ENCODE measurements at places on chromosomes 4 and X. TPM values are rescaled to one million over a fixed set of nuclear protein-coding genes. Genes with fewer than 3 reads are reported as not detected.

- DNase-seq, result no peak
Observed at GRCh38 chr4:27846951-27847350, 986.3 kb downstream of the STIM2 start.

DNA sequence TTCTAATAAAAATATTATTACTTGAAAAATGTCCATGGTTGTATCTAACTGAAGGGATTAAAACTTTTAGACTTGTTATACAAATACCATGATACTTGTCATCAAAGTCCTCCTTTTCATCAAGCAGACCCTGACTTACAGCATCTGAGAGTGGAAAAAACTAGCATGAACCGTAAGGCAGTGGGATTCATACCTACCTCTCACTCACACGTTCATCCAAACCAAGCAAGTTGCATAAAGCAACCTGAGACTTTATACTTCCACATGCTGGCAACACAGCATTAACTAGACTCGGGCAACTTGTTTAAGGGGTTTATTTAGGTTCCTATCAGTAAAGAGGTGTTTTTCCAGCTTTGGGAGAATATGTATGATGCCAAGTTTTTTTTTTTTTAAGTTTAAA is 22.6 kb upstream of the TLR7 start:
- no peak for DNase-seq

GRCh38 chr4:161444626-161445025 is 719.2 kb downstream of the FSTL5 start:
- peak; percentile 0 for DNase-seq

- no peak for DNase-seq
Observed at GRCh38 chr4:174107746-174108354, 175.6 kb downstream of the FBXO8 start.

DNA sequence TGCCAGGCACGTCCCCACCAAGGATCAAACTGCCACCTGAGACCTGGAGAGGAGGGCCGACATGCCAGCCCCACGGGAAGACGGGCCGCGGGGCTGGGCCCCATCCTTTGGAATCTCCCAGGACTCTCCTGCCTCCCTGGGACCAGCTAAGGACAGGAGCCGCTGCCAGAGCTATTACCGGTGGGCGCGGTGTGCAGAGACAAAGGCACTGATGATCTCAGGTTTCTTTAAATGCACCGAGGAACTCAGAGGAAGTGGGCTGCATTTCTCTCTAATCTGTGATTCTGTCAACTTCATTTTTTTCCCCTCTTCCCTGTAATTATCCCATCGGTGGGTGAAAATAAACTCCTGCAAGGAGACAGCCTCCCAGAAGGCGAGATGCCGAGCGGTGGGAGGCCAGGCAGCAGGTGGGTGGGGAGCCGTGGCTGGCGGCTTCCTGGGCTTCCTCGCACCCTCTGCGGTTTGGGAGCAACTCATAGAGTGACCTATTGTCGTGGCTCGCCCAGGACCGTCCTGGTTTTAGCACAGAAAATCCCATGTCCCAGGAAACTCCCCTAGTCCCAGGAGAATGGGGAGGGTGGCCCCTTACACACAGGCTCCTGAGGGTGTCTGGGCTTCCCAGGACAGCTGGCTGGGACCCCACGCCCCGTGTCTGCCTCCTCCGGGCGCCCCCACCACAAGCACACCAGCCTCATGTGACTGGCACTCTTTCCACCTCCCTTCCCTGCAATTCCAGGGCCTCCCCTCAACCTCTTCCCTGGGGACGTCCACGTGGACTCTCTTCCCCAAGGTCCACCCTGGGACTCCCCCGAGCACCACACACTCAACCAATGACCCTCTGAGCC is 62.3 kb upstream of the ADRA2C start:
- DNase-seq, result no peak

GRCh38 chr4:8141935-8142334 is 16.7 kb downstream of the ABLIM2 start:
- no peak for DNase-seq

DNA sequence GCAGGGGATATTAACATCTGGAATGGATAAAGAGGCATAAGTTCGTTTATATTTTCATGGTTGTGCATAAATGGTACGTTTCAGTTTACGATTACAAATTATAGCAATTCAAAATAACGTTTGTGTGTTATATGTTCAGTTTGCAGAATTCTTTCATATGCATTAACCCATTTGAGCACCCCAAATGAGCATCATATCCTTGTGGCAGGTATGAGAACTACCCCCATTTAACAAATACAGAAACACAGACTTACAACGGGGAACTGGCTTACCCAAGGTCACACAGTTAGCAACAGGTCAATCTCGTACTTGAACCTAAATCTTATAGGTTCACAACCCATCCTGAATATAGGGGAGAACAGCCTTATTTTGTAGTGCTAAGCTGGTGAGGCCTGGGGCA is 33.1 kb downstream of the EDNRA start:
- DNase-seq, result no peak

- DNase-seq, result no peak
Observed at GRCh38 chr4:5184606-5185005, 133.3 kb downstream of the STK32B start.

The YIPF7 gene
- total RNA-seq, result not detected

The SPANXD gene
- not detected for total RNA-seq

The C1QTNF7 gene
- not detected for total RNA-seq

The CCNI gene
- total RNA-seq, result 122 TPM

The CACNA1F gene
- total RNA-seq, result not detected

The TMPRSS11D gene
- not detected for total RNA-seq

The MUC7 gene
- not detected for total RNA-seq

The TMEM47 gene
- 209 TPM for total RNA-seq

Data from renal cortical epithelial cell (primary cell).